ENCODE measurements at places on chromosomes 1 and 21.
A peak's percentile ranks its signal among the peaks of the same experiment; 100 is the strongest.

- no peak for ATAC-seq
Observed at GRCh38 chr1:182281541-182281940, 110.0 kb downstream of the GLUL start.

GRCh38 chr1:90550626-90551406, 166.3 kb downstream of the BARHL2 start:
- ATAC-seq, result no peak

GRCh38 chr1:33372162-33372561, 51.3 kb upstream of the A3GALT2 start:
- no peak for ATAC-seq

GRCh38 chr1:51309291-51309690, 21.1 kb downstream of the TTC39A start:
- ATAC-seq, result no peak

DNA sequence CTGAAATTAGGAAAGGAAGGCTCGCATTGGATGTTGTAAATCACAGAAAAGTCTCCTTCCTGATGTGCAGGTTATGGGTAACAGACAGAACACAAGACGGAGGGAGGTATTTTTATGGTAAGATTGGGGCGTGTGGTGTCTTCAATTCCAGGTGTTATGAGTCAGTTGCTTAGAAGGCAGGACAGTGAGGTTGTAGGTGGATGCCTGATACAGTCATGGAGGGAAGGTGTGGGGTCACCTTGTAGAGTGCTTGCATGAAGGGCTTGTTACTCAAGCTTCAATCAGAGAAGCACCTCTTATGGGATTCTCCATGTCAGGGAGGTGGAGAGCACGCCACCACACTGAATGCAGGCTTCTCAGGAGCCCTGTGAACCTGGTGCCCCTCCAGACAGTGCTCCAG, 63.1 kb downstream of the C1orf21 start:
- ATAC-seq, result no peak

DNA sequence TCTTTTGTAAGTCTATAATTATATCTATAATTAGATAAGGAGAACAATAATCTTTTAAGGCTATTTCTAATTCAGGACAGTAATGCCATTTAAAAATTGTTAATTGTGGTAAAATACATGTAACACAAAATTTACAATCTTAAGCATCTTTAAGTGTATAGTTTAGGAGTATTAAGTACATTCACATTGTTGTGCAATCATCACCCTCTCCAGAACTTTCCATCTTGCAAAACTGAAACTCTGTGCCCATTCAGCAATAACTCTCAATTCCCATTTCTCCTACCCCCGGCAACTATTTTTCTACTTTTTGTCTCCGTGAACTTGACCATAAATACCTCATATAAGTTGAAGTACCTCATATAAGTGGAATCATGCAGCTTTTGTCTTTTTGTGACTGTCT, 93.9 kb upstream of the KCNA3 start:
- no peak for ATAC-seq

- ATAC-seq, result no peak
Observed at GRCh38 chr1:168654198-168654915, 74.6 kb downstream of the DPT start.

DNA sequence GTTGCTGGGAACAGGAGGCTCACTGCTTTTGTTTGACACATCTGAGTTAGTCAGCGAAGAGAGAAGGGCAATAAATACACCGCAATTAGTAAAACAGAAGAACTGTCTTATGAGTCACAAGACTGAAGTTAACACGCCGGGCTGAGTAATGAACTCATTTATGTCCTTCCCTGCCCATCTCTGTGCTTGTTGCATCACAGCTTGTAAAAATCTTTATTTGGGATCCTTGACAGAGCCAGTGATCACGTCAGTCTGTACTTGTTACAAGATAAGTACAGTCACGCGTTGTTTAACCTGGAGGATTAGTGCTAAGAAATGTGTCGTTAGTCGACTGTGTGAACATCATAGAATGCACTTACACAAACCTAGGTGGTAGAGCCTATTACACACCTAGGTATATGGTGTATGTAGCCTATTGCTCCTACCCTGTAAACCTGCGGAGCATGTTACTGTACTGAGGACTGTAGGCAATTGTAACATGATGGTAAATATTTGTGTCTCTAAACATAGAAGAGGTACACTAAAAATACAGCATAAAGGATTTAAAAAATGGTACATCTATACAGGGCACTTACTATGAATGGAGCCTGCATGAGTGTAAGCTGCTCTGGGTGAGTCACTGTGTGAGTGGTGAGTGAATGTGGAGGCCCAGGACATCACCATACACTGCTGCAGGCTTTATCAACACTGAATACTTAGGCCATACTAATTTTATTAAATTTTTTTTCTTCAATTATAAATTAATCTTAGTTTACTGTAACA, 272.2 kb downstream of the TNR start:
- ATAC-seq, result no peak

DNA sequence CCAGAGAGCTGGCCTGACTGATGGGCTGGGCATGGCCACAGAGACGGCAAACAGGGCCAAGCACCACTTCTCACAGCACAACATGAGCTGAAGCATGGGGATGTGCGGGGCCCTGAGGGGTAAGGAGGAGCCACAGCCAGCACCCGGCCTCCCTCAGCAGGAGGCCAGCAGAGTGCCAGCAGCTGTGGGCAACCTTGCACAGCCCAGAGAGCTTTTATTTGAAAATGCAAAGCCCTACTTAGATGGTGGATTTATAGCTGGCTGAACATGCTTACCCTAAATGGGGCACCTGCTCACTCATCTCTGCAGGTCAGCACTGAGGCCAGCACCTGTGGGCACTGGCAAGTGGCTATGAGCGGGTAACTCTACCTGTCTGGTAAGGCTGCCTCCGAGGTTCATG, 44.1 kb downstream of the SLC66A1 start:
- no peak for ATAC-seq

DNA sequence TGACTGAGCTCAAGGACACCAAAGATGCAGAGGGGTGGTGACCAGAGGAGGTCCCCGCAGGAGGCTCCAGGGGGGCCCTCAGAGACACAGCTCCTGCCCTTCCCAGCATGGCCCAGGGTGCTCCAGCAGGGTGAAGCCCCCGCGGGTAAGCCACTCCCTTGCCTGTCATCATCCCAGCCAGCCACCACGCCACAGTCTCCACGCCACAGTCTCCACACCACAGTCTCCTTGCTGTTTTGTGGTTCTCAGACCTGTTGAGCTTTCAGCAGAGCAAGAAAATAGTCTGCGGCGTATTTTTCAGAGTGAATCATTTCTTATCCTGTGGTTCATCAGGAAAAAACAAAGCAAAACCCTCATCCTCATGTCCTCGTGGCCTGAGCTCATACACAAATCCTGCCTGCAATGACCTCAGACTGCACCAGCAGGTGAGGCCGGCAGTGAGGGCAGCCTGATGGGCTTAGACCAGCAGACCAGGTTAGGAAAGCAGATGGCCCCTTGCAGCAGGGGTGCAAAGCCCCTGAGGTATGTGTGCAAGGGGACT, 25.7 kb upstream of the ABCG1 start:
- no peak for ATAC-seq

- ATAC-seq, result no peak
Observed at GRCh38 chr1:181050922-181051321, 17.1 kb downstream of the MR1 start.

- ATAC-seq, result no peak
Observed at GRCh38 chr1:59696421-59697115, 118.2 kb upstream of the HOOK1 start.

GRCh38 chr1:203210350-203210749, 19.1 kb downstream of the CHIT1 start:
- ATAC-seq, result no peak

- no peak for ATAC-seq
Observed at GRCh38 chr1:41360074-41360785, 1.0 kb upstream of the FOXO6 start.

GRCh38 chr1:165852871-165853270, 25.5 kb downstream of the UCK2 start:
- no peak for ATAC-seq

DNA sequence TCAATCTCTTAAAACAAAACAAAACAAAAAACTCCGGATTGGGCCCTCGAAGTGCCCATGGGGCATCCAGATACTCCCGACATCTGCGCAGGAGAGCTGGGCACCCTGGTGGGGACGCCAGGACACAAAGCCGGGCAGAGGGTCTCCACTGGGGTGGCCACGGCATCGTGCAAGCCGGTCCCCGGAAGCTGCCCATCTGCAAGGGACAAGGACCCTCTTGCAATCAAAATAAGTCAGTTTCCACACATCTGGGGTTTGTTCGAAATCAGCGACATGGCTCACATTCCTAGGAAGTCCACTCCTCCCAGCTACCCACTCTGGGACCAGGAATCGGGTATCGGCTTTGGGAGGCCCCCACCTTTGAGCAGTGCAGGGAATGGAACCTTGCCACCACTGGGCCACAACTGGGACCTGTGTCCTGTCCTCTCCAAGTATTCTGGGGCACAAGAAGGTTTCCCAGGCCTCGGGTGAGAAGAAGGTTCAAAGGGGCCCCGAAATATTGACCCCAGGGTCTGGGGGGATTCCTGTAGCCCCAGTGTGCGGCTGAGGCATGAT, 4.6 kb upstream of the PRDM16 start:
- ATAC-seq, result no peak

DNA sequence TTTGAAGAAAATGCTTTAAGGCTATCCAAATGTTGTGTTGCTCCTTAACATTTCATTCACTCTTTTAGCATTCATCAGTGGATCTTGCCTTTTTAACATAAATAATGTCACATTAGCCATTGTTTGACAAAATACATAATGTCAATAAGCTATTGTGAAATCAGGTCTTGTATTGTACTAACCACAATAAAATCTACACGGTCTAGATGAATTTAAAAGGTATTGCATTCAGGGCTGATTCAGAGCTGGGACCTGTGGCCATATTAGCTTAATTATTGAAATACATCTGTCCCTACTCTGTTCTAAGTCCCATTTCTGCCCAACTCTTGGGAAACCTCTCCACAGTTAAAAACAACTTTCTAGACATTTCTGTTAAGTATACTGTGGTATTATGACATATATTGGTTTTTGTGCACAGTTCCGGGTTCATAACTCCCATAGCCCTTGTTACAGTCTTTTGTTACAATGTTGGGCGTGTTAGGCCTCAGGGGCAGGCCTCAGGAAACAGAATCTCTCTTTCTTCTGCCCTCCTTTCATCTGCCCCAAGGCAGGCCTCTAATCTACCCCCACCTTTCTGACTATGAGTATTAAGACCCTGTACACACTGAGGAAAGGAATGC, 44.7 kb upstream of the CITED4 start:
- no peak for ATAC-seq

- no peak for ATAC-seq
Observed at GRCh38 chr1:46041551-46041950, 90.9 kb downstream of the PIK3R3 start.

DNA sequence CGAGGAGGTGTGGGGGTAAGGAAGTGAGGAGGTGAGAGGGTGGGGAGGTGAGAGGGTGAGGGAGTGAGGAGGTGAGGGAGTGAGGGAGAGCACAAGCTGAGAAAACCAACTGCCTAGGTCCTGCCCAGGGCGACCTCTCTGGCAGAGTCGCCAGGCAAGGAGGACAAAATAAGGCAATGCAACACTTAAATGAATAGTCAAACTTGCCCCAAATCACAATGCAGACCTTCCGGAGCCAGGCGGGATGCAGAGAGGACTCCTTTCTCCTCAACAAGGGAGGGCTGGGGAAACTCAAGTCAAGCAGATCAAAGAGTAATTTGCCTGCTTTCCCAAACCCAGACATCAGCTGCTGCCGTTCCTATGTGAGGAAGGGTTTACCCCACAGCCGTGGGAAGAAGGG, 86.0 kb downstream of the CCDC185 start:
- ATAC-seq, result no peak

- peak; percentile 99 for ATAC-seq
Observed at GRCh38 chr1:98661544-98662355, at the start of gene SNX7. TSS of gene SNX7 (plus strand) at chr1:98661721. CDS start at chr1:98661732, 11 bp downstream.

- no peak for ATAC-seq
Observed at GRCh38 chr1:183194527-183195141, 8.6 kb downstream of the LAMC2 start.

DNA sequence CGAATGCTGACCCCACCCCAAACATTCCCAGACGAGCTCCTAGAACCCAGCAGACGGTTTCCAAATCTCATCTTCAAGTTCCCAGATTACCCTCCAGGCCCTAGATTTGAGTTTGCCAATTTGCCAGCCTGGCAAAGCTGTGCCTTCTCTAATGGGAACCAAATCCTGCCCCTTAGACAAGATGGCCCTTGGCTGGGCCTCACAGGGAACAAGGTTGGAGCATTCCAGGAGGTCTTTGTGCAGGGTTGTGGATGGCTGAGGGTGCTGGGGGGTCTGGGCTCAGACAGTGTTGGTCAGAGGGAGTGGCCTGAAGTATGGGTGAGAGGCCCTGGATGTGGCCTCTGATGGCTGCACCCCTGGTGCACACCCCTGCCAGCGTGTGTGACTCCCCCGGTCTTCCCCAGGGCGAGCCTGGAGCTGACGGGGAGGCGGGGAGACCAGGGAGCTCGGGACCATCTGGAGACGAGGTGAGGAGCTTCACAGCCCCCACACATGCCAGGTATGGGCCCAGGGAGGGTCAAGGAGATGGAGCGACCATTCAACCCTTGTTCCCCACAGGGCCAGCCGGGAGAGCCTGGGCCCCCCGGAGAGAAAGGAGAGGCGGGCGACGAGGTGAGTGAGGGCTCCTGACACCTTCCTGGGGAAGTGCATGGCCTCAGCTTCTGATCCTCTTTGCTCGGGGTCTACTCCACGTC, 10.2 kb downstream of the COL6A1 start:
- no peak for ATAC-seq

DNA sequence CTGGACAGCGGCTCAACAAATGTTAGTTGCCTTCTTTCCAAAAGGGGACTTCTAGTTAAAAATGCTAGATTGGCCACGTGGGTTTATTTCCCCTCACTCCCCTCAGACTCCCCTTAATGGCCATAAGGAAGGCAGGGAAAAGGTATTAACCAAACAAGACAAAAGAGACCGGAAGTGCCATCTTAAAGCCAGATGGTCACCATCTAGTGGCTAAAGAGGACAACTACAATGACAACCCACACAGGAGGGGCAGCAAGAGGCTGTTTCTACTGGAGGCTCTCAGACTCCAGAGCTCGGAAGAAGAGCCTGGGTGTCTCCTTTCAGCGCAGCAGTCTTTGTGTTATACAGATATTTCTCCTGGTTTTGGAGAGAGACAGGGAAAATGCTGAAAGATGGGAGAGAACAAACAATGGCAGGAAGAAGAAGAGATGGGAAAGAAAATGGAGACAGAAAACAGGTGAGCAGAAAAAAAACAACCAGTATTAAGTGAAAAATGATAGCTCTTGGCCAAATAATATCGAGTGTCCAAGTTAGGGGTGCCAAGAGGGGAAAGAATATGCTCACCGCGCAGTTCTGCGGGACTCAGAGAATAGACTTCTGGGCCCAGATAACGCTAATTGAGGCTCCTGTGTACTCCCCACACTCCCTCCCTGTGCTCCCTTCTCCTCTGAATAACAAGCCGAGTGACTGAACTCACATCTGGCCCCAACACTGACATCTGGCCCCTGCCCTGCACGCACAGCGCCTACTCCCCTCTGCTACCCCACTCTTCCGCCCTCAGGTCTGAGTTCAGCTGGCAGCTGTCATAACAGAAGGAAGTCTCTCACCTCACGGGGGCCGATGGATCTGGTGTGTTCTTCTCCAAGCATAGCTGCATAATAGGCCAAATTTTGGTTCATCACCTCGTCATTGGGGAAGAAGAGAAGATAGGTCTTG, 9.6 kb downstream of the P3H1 start:
- peak; percentile 31 for ATAC-seq

- no peak for ATAC-seq
Observed at GRCh38 chr1:36591278-36591677, 108.6 kb upstream of the CSF3R start.

- no peak for ATAC-seq
Observed at GRCh38 chr1:186615332-186615731, 64.9 kb downstream of the PTGS2 start.

GRCh38 chr21:38159355-38159754, 97.4 kb upstream of the KCNJ15 start:
- ATAC-seq, result no peak
